ENCODE measurements at places on chromosomes 16 and 17.

- no peak for DNase-seq
Measured at GRCh38 chr17:40945414-40945813, 8.0 kb upstream of the KRT23 start.

DNA sequence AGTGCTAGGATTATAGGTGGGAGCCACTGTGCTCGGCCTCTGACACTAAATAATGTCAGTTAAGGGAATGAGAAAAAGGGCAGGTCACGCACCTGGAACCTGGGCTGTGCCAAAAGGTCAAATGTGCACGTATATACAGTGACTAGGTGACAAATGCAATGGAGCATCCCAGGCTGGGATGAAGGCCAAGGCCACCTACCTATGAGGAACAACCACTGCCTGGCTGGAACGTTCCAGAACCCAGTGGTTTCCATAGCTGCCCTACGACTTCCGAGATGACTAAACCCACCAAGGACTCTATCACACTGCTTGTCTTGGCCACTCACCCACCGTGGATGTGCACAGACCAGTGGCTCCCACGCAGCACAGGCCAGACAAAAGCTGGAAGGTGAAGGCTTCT, 16.1 kb downstream of the ZNF500 start:
- no peak for DNase-seq

GRCh38 chr17:39200070-39200879, at the start of gene RPL19:
Gene RPL19, plus strand, starts transcription at chr17:39200283. Its CDS starts 62 bp downstream, at chr17:39200345.
- peak; percentile 77 for DNase-seq

DNA sequence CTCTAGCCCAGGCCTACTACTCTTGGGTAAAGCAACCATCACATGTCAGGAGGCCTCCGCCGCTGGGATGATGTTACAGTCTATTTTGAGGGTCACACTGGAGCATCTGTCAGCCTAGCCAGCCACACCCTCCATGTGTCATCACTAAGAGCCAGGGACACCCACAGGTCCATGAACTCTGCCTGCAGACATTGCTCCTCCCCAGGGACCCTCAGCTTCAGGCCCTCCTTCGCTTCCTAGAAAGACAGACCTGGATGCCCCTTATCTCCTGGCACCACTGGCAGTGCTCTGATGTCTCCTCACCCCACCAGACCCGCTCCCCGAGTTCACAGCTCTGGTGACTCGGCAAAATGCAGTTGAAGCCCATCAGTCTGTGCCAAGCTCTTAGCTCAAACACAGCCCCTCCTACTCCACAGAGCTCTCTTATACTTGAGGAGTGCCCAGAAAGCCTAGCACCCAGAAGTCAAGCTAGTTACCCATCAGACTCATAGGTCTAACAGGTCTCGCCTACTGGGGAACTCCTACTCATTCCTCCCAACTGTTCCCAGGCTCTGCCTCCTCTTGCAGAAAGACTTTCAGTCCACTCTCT, 5.9 kb downstream of the RANBP10 start:
- no peak for DNase-seq

- no peak for DNase-seq
Measured at GRCh38 chr17:16425202-16425601, 9.8 kb downstream of the TRPV2 start.

DNA sequence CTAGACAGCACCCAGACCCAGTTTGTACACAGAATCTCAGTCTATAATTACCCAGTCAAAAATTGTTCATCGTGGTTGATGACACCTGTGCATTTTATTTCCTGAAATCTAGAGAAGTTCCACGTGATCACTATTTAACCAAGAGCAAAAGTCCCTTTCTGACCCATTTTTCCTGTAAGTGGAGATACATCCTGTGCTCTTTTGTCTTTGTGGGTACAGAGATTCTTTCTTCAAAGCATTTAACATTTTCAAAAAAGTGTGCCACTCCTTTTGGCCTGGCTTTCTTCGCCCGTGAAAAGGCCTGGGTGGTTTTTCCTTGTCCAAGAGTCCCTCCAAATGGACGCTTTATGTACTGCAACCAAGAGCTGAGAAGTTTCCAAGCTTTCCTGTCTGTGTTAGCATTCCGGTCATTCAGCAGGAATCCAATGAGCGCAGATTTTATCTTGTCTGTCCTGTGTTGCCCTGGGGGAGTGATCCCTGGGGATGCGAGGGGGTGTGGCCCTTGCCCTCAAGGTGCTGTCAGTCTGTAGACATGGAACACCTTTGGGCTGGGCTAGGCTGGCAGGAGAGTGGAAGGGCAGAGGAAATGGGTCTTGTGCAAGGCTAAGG, 161.1 kb upstream of the CACNG5 start:
- no peak for DNase-seq

DNA sequence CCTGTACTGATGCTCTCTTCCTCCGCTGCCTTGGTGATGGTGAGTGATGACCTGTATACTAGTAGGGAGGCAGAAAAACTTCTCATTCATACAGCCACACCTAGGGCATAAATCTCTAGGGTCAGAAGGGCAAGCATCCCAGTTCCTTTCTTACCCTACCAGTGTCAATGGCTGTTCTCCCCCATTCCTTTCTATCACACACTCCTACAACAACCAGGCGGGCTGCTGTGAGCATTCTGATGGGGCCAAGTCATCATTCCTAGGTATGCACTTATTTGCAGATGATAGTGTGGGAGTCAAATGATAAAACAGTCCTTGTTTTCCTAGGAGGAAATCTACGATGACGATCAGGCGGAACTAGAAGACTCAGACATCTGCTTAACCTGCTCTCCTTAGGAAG, 14.0 kb upstream of the SLC6A4 start:
- DNase-seq, result no peak

- no peak for DNase-seq
Measured at GRCh38 chr17:72445055-72445991, 324.5 kb downstream of the SOX9 start.

DNA sequence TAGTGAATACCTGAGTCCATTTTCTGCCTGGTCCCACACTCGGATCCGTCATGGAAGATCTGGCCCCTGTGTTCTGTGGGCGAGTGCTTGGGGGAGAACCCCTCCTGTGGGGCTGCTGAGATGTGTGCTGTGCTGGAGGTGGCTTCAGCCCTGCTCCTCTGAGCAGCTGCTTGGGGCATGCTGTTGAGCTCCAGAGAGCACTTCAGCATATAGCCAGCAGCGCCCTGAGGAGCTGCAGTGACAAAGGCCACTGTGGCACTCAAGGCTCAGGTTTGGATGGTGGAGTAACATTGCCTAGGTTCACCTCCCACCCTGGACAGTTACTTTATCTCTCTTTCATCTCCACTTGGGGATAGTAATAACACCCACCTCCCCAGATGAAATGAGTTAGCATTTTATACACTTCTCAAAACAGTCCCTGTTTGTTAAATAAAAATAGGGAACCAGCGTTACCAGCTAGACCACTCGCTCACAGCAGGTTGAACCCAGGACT, 75.3 kb downstream of the KSR1 start:
- DNase-seq, result no peak

GRCh38 chr16:78648517-78648916, 549.1 kb downstream of the WWOX start:
- no peak for DNase-seq

- no peak for DNase-seq
Measured at GRCh38 chr17:21458054-21458453, 81.9 kb downstream of the KCNJ12 start.

- peak; percentile 86 for DNase-seq
Measured at GRCh38 chr17:75589919-75590303, 2.3 kb downstream of the MYO15B start.

DNA sequence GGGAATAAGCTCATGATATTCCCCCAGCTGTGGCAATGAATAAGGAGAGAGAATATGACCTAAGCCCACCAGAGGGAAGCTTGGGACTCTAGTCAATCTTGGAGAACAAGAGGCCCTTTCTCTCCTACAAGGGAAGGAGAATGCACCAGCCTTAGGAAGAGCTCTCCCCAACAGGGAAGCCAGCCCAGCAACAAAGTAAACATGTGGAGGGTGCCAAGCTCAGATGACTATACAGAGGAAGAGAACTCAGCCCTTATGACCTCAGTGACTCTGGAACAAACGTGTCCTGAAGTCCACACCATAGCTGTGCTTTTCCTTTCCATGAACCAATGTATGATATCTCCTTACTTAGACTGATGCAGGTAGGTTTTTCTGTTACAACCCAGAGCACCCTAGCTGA, 219.7 kb downstream of the GSG1L start:
- no peak for DNase-seq

- no peak for DNase-seq
Measured at GRCh38 chr16:46775214-46775613, 27.1 kb upstream of the MYLK3 start.

DNA sequence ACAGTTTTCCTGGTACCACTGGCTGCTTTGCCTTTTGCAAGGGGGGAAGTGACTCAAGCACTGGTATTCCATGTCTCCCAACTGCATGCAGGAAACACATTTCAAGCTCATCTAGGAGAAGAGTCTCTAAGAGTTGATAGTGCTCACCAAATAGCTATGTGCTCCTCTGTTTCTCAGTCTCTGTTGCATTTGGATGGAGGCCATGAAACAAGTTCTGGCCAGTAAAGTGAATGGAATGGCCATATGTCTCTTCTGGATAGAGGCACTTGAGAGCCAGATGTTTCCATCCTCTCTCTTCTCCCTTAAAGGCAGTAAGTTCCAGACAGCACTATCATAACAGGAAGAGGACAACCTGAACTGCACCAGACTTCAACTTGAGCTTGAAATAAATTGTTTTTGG, 60.6 kb downstream of the C16orf82 start:
- no peak for DNase-seq

GRCh38 chr17:65039336-65039988, 17.1 kb downstream of the GNA13 start:
- DNase-seq, result no peak

DNA sequence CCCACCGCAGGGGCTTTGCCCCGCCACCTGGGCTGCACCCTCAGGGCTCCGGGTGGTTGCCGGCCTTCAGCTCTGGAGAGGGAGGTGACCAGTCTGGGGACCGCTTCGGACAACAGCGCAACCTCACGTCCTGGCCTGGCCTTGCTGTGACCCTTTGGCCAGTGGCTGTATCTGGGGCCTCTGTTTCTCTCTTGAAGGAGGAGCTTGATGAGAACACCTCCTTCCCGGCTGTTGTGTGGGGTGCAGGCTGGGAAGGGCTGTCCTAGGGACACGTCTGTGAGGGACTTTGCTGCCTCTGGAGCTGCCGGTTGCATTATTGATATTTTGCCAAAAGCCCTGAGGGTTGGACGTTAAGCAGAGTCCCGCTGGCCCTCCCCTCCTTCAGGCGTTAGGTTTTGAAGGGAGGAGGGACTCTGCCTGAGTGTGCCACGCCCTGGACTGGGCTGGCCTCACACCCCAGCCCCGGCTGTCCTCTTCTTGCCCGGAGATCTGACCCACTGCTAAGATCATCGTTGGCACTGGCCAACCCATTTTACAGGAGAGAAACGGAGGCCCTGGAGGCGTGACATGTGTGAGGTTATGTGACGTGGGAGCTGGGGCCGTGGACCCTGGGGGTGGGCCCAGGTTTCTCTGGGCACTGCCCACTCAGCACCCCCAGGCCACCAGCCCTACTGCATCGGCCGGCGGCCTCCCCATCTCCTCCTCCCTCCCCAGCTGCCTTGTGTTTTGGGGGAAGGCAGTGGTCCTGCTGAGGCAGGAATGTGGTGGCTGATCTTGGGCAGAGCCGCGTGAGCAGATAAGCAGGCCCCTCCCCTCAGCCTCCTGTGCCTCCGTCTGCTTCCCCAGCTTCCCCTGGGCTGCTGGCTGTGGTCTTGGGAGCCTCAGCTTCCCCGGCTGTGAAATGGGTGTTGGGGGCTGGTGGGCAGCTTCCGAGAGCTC, 8.5 kb downstream of the ZFPM1 start:
- no peak for DNase-seq

GRCh38 chr17:32882029-32882428, 5.1 kb upstream of the MYO1D start:
- no peak for DNase-seq

DNA sequence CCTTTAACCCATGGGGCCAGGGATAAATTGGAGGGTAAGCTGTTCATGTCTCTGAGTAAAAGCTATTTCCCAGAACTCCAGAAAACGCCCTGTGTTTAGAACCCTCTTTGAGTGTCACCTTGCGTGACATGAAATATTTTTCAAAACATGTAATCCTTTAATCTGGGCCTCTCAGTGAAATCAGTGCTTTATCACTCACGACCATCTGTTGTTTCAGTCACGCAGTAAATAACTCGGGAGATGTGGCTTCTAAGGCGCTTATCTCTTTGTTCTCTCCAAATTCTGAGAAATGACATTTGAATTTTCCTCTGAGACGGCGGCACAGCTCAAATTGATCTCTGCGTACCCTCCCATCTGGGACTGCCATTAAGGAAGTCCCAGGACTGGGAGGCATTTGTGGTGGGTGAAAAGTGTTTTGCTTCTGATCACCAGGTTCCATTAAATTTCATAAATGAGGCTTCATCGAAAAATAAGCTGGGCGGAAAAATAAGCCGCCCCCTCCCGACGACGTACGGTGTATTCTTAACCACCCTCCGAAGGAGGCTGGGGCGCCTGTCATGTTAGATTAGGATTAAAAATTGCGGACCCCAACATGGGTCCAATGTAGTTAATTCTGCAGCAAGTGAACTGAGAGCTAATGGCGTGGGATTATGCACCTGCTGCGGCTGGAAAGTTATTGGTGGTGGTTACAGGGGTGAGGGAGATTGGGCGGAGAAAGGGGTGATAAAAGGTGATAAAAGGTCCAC, 12.7 kb downstream of the WFDC1 start:
- no peak for DNase-seq

DNA sequence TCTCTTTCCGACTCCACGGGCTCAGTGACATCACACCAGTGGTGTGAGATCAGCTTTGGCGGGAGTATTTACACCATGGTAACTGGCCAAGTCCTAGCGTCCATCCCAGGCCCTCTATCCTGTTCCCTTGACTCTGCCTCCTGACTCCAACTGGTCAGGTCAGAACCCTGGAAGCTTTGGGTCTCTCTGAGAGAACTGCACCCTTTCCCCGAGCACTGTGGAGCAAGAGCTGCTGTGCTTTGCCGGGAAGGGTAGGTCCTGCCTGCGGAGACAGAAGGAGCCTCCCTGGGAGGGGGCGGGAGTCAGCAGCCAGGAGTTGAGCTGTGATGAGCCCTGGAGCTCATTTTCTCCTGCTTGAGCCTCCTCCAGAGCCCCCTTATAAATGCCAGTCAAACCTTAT, 212.1 kb upstream of the TNRC6C start:
- DNase-seq, result peak; percentile 25

- DNase-seq, result no peak
Measured at GRCh38 chr17:50181144-50181543, 15.3 kb downstream of the SGCA start.

GRCh38 chr17:56203430-56203829, 50.2 kb downstream of the ANKFN1 start:
- DNase-seq, result no peak

GRCh38 chr16:75042426-75043174, 43.8 kb downstream of the ZNRF1 start:
- DNase-seq, result no peak

- no peak for DNase-seq
Measured at GRCh38 chr17:14072881-14073280, 3.6 kb downstream of the COX10 start.

- peak; percentile 72 for DNase-seq
Measured at GRCh38 chr17:76527430-76528111, 9.9 kb downstream of the CYGB start.

DNA sequence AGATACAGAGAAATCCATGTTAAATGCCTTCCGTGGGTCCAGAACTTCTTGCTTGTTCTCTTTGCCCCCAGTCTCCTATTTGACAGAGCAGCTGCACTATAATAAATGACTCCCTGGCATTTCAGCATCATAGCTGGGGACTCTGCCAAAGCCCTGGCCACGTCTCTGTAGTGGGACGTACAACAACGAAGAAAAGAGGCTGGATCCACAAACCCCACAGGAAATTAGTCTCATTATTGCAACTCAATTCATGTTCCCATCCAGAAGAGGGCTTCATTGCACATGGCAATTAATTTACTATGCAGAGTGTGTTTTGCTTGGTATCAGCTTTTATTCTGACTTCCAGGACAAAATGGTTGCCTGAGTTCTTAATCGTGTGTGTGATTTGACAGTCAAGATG, 121.3 kb downstream of the CDH13 start:
- no peak for DNase-seq
